Hypothalamus (tissue), 51 donors: ENCODE measurements at places on chromosomes 4 and X.

GRCh38 chrX:13691841-13692371, 3.0 kb downstream of the RAB9A start:
- no peak for DNase-seq

DNA sequence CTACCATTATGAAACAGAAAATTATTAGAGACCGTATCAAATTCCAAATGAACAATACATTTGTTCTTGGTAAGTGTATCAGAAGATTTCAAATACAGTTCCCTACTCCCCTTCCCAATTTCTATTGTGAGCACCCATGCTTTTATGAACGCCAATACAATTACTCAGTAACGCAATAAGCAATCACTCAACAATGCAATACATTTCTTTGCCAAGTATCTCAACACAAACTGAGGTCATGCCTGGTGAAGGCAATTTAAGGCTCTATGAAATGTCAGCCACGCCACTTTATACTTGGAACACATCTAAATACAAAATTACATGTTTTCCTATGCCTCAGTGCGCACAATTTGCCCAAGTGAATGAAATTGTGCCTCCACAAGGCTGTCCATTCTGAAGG, 712 bp downstream of the PNPLA4 start:
- no peak for DNase-seq

DNA sequence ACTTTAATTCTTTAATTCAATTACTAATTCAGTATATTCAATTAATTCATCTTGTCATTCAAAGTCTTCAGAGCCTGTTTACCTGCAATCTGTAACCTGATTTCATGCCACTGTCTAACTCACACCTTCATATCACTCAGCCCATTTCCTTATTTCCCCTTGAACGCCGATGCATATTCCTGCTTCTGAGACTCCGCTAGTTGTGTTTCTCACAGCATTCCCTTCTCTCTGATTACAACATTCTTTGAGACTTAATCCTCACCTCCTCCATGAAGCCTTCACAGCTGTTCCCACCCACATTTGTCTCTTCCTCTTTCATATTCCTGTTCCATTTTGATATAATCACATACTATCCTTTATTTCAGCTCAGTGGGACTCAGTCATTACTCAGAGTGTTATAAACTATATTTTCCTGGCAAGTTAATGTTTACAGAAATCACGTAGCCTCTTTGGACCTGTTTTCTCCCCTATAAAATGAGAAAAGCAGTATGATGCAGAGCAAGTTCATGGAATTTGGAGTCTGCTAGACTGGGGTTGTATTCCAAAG, 69.0 kb downstream of the MAP9 start:
- no peak for DNase-seq

DNA sequence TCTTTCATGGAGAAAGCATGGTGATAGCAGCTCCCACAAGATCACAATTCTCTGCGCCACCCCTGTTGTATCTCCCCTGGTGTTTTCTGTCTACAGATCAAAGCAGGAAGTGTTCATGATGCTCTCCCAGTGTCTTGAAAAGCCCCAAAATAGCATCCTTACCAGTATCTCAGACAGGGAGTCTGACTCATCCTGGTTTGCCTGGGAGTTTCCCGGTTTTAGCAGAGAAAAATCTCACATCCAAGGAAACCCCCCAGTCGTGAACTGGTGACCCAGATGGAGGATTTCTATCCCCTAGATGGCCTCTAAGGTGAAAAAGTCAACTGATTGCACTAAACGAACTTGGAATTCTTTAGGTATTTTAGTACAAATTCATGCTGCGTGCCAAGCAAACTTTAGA, 64.3 kb upstream of the NR0B1 start:
- DNase-seq: no peak

DNA sequence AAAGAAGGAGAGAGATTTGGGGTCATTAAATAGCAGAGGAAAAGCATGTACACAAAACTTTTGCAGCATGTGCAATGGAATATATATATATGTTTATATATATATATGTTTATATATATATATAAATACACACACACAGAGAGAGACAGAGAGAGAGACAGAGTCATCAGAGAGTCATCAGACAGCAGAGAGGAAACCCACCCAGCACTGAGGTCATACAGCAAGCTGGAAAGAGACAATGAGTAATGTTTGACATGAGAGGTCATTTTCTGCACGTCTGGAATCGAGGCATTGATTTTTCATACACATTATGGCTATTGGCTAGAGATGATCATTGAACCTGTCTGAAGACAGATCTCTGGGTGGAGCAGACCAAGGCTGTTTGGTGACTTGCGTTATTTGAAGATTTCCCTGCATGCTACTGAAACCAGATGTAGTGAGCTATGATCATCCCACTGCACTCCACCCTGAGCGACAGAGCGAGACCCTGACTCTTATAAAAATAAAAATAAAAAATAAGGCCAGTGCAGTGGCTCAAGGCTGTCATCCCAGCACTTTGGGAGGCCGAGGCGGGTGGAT, 48.8 kb upstream of the SHOX start:
- DNase-seq: no peak

DNA sequence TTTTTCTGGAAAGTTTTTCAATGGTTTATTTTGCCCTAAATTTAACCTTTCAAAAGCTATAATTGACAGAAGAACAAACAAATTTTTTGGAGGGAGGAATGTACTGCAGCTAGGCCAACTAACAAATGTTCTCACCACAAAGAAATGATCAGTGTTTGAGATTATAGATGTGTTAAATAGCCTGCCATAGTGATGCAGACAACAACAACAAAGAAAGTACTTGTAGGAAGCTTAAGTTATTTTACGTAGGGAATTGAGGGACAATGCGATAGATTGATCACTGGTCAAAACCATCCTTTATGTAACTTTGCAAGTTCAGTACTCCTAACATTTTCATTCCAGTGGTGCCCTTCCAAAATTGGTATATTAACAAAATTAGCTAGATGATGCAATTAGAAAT, 340.4 kb downstream of the SH3BGRL start:
- DNase-seq: no peak

DNA sequence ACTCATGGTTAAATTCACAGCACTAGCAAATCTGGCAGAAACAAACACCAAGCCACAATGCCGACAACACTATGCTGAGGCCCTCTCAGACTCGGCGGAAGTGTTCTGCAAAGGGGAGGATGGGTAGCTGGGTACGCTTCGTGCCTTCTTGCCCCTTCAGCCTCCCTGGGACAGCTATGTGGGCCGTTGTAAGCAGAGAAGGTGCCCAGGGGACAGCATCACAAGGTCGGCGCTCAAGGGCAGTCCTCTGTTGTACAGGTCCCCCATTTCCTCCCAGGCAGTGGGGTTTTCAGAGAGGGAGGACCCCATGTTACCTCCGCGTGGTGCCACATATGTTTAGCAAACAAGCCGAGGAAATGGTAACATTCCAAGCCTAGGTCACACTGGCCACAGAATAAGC, 173.6 kb downstream of the AFAP1 start:
- no peak for DNase-seq

GRCh38 chr4:76342191-76342590, 35.7 kb downstream of the STBD1 start:
- DNase-seq: no peak

- DNase-seq: no peak
These were observed 35.4 kb upstream of the BCLAF3 start for GRCh38 chrX:20026278-20026677.

- DNase-seq: no peak
These were observed at the start of gene FAT1 for GRCh38 chr4:186723292-186724057. TSS of gene FAT1 (minus strand) at chr4:186723856. CDS start at chr4:186709827, 14,029 bp downstream.

DNA sequence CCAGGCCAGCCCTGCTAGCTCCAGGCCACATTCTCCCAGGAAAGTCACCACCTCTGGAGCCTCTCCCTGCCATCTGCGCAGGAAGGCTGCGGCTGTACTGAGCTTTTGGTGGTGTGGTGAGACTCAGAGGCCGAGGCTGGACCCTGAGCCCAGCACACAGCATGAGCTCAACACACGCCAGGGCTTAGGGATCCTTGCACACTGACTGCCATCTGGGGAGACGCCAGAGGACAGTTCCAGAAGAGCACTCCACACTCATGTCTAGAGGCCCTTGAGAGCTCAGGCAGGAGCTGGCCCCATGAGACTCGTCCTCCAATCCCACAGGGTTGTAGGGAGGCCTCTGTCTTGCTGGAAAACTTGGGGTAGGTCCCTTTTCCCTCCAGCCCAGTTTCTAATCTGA, 40.6 kb downstream of the ABLIM2 start:
- DNase-seq: no peak
